ENCODE measurements at places on chromosomes 6 and 20. TPM values are rescaled to one million over a fixed set of nuclear protein-coding genes. Genes with fewer than 3 reads are reported as not detected.

Gene ECT2L
- 0.10 TPM for total RNA-seq

Gene SGK2
- 8.3 TPM for total RNA-seq

Gene GHRH
- not detected for total RNA-seq

Gene DCDC2
- 1.2 TPM for total RNA-seq

Gene METTL24
- total RNA-seq, result 3.6 TPM

Gene TNXB
- total RNA-seq, result 64.4 TPM

Gene HLA-DQB2
- total RNA-seq, result 6.4 TPM

Gene OR2J3
- total RNA-seq, result not detected

Gene TNF
- total RNA-seq, result 1.9 TPM

Gene DZANK1
- total RNA-seq, result 1.7 TPM

Gene TP53TG5
- not detected for total RNA-seq

Gene PPP1R11
- total RNA-seq, result 12.1 TPM

Gene TAP2
- total RNA-seq, result 11.0 TPM

Gene PTK6
- total RNA-seq, result 3.8 TPM

Gene YWHAB
- 87.6 TPM for total RNA-seq

Gene MAS1
- under 0.01 TPM for total RNA-seq

Measured in skin of body (tissue), 3 donors.